Muscle of leg (tissue), 16 donors: ENCODE measurements at places on chromosomes 7 and 10. TPM values are rescaled to one million over a fixed set of nuclear protein-coding genes. Genes with fewer than 3 reads are reported as not detected.

GRCh38 chr7:18535810-18536415 lies 40.4 kb downstream of the HDAC9 start:
- peak; percentile 39 for DNase-seq

GRCh38 chr7:145339319-145339718 lies 503.5 kb upstream of the TPK1 start:
- no peak for DNase-seq

DNA sequence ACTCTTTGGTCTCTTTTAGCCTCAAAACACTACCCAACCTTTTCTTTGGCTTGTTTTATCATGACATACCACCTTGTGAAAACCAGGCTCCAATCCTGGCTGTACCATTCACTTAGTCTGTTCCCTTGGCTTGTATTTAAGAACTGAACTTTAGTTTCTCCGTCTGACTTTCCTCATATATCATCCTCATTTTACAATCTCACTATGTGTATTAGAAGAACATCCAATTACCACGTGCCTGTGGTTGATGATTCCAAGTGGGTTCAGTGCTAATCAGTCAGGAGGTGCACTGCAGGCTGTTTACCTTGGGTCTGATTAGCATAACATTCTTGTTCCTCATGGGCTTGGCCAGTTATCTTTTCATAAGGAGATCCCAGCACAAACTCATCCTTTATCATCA lies 144.8 kb upstream of the KLF14 start:
- DNase-seq: no peak

- no peak for DNase-seq
Measured at GRCh38 chr7:44372560-44373417, 47.4 kb upstream of the CAMK2B start.

GRCh38 chr10:96292971-96293920 lies 11.0 kb upstream of the DNTT start:
- DNase-seq: peak; percentile 73

DNA sequence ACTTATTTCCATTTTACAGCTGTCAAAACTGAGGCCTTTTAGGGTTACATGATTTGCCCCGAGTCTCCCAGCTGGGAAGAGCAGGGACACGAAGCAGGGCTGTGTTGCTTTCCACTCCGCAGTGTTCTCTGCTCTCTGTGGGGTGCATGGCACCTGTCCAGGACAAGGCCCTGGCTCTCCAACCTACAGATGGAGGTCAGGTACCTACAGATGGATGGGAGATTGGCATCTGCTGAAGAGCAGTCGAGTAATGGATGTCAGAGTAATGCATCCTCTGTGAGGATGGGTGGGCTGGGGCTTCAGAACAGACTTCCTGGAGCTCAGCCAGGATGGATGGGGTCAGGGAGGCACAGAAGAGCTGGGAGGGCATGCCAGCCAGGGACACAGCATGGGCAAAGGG lies 85.0 kb downstream of the EMX2 start:
- DNase-seq: no peak

DNA sequence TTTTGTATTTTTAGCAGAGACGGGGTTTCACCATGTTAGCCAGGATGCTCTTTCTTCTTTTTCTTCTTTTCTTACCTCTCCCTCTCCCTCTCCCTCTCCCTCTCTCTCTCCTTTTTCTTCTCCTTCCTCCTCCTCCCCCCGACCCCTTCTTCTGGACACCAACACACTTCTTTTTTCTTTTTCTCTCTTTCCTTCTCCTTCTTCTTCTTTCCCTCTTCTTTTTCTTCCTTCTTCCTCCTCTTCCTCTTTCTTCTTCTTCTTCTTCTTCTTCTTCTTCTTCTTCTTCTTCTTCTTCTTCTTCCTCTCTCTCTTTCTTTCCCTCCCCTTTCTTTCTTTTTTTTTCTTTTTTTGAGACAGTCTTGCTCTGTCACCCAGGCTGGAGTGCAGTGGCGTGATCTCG lies 14.0 kb downstream of the MMD2 start:
- no peak for DNase-seq

GRCh38 chr7:99267841-99268576 lies 4.6 kb upstream of the MYH16 start:
- DNase-seq: no peak

DNA sequence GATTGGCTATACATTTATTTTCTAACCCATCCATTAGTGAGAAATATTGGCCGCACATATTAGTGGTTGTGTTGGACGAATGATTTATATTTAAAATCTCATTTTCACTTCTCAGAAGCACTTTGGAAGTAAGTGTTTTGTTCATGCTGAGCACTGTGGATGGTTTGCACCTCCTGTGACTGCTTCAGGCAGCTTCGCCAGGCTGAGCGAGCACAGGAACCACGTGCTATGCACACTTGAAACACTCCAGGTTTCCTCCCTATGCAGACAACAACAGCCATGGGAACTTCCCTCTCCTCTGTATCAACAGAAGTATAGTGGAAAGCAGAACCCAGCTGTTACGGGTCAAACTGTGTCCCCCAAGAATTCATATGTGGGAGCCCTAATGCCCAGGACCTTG lies 67.3 kb upstream of the WDR11 start:
- DNase-seq: no peak

DNA sequence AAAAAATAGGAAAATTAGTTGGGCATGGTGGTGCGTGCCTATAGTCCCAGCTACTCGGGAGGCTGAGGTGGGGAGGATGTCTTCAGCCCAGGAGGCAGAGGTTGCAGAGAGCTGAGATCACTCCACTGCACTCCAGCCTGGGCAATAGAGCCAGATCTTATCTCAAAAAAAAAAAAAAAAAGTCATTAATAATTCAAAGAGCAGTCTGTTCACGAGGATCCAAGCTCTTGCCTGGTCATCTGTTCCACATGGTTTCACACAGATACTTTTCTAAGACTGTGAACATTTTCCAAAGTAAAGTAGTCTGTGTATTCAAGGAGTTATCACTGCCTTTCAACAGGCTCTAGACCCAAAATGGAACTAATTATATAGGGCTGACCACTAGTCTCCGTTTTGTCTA lies 86.9 kb downstream of the ZNF277 start:
- DNase-seq: no peak

- no peak for DNase-seq
Measured at GRCh38 chr10:122252805-122253204, 18.3 kb upstream of the BTBD16 start.

- DNase-seq: no peak
Measured at GRCh38 chr10:103804871-103805270, 50.5 kb downstream of the SH3PXD2A start.

- DNase-seq: no peak
Measured at GRCh38 chr7:69190025-69190424, 408.2 kb upstream of the AUTS2 start.

DNA sequence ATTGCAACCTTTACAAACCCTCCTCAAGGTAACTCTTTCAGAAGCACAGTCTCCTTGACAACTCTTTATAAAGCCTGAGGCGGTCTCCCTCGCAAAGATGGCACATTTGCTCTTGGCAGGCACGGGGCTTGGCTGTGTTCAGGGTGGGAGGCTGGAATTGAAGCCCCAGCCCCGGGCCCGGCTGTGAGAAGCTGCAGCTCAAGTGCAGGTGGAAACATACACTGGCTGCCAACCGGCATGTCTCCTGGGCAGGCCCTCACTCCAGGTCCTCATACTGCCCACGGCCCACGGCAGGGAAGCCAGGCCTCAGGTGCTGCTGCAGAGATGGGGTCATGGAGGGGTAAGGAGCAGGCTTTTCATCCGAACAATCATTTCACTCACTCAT lies 194.5 kb downstream of the TCERG1L start:
- DNase-seq: no peak

GRCh38 chr10:43420369-43421200 lies 11.6 kb upstream of the HNRNPF start:
- peak; percentile 94 for DNase-seq

DNA sequence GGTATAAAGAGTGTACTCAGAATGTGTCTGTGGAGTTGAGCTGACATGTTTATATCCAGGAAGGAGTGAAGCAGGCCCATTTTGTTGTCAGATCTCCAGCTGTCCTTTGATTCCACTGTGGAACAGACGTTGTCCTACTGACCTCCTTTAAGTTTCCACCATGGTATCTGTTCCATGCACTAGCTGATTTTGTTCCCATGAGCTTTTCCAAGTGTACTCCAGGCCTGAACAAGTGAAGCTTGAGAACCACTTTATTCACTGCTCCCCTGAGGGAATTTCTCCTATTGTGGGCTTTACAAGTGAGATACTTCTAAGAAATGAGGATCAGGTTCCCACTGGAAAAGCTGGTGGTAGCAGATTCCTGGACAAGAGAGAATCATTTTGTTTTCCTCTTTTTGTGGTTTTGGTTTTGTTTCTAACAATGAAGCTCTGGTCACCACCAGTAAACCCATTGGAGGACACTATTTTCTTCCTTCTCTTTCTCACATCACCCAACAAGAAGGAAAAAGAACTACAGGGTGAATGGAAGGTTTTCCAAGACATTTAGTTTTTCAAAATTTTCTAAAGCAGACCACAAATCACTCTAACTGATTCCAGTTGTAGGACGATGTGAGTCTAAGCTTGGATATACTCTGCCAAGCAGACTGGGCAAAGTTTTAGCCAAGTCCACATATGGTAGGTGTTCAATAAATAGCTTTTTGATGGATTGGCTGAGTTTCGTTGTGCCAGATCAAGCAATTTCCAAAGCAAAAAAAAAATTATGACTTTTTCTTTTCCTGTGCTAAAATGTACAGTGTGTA lies 144.2 kb downstream of the JCAD start:
- peak; percentile 41 for DNase-seq

Gene FGL2
- 21.7 TPM for total RNA-seq

Gene WEE2
- total RNA-seq: 0.09 TPM

Gene AKR1C4
- total RNA-seq: not detected

Gene FAM185A
- 7.4 TPM for total RNA-seq

Gene AGAP5
- total RNA-seq: 6.3 TPM

Gene SLC39A12
- total RNA-seq: 0.04 TPM

Gene HOXA1
- 0.58 TPM for total RNA-seq

Gene CAV1
- 174 TPM for total RNA-seq

Gene MYPN
- total RNA-seq: 69.2 TPM

Gene CPA4
- 2.0 TPM for total RNA-seq

Gene ANKRD61
- 0.22 TPM for total RNA-seq

Gene EGR2
- total RNA-seq: 1.5 TPM

Gene ITGA8
- 8.4 TPM for total RNA-seq

Gene NPVF
- total RNA-seq: not detected
